Choroid plexus epithelial cell (primary cell): ENCODE measurements at places on chromosomes 11 and 22.
A peak's percentile ranks its signal among the peaks of the same experiment; 100 is the strongest.

DNA sequence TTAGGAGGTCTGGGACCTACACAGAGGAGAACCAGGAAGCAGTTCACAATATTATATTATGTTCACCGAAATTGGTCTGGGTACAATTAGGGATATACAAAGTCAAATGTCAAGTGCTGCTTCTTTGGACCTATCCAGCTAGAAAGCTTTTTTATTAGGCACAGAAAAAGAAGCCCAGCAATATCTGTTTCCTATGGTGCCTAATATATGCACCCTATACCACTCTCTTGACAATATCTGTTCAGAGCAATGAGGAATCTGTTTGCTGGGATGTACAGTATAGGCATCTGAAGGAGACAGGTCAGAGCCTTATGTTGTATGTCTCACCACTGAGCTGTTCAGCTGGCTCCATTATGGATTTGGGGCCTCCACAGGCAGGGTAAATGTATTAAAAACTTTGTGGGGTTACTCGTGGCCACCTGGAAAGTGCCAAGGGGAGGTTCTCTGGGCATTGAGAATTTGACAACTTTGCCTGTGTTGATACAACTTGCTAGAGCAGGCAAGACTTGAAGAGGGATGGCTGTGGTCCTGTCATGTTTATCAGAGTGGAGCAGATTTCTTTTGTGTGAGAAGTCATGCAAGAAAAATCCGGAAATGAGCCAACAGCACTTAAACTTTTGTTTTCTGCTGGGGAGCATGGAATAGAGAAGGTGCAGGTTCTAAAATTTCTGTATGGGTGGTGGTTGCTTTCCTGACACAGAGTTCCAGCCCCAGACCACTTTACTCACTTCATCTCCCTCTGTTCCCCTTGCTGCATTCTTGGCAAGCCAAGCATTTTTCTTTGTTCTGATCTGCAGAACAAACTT is 10.1 kb downstream of the STIM1 start:
- DNase-seq = peak; percentile 72

- no peak for DNase-seq
Observed at GRCh38 chr11:69656536-69657455, 15.8 kb downstream of the CCND1 start.

- no peak for DNase-seq
Observed at GRCh38 chr22:28252539-28252938, 333.5 kb upstream of the PITPNB start.

DNA sequence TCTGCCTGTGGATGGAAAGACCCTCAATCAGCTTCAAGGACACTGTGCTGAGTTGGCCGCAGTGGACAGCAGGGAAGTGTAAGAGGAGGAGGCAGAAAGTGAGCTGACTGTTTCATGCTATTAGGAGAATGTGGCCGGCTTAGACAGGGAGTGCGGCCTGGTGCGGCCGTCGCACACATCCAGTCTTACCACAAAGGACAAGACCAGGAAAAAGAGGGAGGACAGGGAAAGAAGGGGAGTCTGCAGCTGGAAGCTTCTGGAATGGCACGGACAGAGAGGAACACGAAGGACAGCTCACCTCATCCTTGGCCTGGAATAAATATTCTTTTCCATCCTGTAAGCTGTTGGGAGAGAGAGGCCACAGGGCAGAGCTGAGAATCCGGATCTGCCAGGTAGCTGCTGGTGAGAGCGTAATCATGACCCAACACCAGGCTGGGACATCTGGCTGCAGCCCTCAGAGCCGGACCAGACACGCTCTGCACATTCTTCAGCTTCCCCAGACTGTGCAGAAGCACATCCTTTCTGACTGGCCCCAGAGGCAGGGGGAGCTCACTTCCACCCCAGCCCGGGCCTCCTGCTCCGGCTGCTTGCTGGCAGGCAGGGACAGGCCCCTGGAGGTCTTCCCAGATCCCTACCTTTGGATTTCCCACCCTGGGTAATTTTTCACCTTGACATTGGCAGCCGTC is 8.6 kb upstream of the RBM4B start:
- DNase-seq = no peak

GRCh38 chr22:49913446-49913845 is 4.8 kb downstream of the ALG12 start:
- DNase-seq = no peak

- DNase-seq = no peak
Observed at GRCh38 chr11:62566247-62566646, 7.4 kb downstream of the EEF1G start.

DNA sequence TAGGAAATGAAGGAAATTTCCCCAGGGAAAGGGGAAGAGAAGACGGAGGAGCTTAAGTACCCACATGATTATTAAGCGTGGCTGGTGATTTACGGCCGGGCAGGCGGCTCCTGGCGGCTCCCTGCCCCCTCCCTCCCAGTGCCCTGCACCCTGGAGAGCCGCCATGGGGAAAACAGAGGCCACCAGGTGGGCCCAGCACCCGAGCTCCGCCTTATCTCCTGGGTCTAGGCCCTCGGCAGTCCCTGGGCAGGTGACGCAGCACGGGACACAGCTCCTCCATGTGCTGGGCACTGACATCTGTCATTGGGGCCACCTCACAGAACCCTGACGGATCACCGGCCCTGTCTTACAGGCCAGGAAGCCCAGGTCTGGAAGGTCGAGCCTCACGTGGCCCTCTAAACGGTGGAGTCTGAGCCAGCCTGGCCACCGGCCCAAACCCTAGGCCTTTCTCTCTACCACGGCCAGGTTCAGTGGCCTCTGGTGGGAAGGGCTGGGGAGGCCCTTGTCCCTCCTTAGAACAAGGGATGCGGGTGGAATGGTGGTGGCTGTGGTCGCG is 60.2 kb upstream of the PPARA start:
- DNase-seq = no peak

- no peak for DNase-seq
Observed at GRCh38 chr11:76237000-76237649, 30.8 kb upstream of the WNT11 start.

GRCh38 chr22:26461188-26461810 is 22.3 kb downstream of the HPS4 start:
- DNase-seq = peak; percentile 34

GRCh38 chr11:61916737-61917333 is 531 bp downstream of the RAB3IL1 start:
- DNase-seq = no peak

DNA sequence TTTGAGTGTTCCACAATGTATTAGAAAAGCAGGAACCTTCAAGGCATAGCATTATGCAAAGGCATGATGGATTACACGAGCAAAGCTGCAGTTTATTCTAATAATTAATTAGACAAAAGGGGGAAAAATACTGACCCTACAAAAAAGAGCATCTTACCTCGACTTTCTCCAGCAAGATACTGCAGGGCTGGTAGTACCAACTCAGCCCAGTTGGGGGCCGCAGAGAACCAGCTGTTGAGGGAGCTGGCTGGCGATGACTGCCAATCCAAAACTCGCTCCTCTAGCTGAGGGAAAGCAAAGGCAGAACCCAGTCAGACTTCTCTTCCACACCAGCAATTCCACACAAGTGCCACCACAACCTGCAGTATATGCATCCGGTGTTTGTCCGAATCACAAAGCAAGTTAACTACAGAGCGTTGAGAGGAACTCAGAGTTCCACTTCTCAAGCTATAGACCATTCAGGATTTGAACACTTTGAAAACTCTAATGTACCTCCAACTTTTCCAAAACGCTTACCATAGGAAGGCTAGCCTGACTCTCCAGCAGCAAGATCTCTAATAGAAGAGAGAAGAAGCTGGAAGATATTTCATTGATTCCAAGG is 13.7 kb downstream of the NFRKB start:
- peak; percentile 46 for DNase-seq

GRCh38 chr11:35216962-35217678 is 78.1 kb downstream of the CD44 start:
- DNase-seq = peak; percentile 35

DNA sequence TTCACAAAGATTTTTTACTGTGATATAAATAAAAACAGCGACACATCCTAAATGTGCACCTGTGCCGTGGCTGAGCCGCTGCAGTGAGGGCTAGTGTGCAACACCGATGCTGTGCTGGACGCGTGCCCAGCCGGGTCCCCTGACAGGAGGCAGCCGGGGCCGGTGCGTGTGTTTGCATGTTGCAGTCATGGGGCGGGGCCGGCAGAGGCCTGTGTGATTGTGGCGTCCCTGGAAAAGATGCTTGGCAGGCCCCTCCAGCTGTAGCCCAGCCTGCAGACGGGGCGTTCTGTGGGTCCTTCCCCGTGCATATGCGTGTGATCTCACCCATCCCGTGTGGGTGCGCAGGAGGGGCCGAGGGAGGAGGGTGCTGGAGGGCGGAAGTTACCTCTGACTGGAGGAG is 30.6 kb downstream of the MUC6 start:
- DNase-seq = no peak

DNA sequence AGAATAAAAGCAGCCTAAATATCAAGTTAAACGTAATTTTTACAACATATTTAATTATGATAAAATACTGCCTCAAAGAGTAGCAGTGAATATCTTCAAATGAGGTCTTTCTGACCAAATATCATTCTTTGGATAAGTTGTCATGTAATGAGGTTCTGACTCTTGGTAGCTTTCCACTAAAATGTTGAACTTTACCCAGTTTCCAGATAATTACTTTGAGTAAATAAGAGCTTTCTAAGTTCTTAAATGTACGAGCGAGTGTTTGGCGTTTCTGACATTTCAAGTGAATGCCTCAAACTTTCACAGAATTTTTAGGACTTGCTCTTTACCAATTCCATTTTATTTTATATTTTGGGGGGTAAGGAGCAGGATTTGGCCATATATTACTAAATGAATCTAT is 1515.2 kb downstream of the FAM181B start:
- DNase-seq = no peak

DNA sequence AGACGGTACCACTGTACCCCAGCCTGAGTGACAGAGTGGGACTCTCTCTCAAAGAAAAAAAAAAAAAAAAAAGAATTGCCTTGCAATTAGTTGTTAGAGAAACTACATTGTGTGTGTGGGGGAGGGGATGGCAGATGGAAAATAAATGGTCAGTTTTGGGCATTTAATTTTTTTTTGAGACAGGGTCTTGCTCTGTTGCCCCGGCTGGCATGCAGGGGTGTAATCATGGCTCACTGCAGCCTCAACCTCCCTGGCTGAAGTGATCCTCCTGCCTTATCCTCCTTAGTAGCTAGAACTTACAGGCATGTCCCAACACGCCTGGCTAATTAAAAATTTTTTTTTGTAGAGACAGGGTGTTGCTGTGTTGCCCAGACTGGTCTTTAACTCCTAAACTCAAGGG is 36.4 kb downstream of the WEE1 start:
- no peak for DNase-seq

DNA sequence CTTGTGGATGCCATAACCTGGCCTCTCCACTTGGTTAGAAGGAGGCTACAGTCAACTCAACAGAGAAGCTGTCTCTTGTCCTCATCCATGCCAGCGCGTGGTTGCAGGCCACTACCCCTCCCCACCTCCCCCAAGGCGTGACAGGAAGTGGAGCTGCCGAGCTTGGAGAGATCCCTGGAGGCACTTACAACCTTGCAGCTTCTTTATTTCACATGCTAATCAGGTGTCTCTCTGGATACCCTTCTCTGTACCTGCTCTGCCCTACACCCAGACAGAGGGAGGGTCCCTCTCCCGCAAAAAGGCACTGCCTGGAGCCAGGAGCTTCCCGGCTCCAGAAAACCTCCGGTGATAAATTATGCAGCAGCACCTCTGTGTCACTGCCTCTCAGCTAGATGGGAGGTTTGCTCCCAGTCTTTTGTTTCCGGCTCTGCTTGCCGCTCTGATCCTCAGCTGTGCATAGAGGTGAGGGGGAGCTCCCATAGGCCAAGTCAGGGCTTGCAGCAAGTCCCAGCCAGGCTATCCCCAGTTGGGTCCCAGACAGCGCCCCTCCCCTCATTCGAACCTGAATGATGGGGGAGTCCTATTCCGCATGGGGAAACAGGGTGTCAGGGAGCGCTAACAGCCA is 5.7 kb downstream of the LRP4 start:
- DNase-seq = no peak

DNA sequence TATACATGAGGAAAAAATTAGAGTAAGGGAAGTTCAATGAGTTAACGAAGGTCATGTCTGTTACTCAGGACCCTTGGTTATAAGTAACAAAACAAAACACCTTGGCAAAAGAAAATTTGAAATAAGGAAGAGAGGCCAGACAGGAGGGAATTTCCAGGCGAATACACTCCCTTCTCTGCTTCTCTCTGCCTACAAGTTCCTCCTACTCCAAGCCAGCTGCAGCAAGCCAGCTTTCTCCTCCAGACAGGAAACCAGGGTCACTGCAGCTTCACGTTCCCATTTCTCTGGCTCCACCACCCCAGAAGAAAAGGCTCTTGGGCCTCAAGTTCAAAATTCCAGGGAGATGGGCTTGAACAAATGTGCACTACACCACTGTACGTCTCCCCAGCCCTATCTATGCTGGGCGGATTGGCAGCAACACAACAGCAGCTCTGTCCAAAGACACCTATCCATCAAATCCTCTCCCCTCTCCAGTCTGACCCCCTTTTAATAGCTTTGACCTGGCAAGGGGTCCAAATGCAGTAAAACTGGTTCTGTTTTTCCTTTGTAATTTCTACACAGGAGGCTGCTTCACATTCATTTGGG is 27.7 kb downstream of the SMCO4 start:
- peak; percentile 45 for DNase-seq

DNA sequence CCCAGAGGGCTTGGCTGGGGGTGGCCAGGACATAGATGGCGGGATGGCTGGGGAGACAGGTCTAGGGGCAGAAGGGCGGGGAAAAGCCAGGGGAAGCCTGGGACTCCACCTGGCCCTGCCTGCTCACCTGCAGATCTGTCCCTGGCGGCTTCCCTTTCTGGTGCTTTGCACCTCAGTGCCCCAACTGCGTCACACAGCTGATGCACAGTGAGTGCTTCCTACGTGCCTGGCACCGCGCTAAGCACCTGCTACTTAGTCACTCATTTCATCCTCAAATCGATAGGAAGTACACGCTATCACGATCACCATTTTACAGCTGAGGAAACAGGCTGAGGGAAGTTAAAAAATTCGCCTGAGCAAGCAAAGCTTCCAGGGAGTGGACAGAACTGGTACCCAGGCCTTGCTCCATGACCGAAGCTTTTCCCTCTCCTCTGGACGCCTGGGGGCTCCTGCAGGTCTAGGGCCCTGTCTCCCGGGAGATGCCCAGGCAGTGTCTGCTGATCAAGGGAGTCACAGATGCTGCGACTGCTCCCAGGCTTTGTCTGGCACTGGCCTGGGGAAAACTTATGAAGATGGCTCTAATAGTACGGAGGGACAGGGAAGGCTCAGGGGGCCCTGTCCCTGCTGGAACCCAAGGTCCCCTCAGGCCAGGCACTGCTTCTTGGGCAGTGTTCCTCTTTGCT is 63.0 kb upstream of the TTLL12 start:
- no peak for DNase-seq
